ENCODE measurements at places on chromosomes 11 and 22.

GRCh38 chr11:62676698-62677097 is 2.2 kb downstream of the UBXN1 start:
- DNase-seq: no peak

DNA sequence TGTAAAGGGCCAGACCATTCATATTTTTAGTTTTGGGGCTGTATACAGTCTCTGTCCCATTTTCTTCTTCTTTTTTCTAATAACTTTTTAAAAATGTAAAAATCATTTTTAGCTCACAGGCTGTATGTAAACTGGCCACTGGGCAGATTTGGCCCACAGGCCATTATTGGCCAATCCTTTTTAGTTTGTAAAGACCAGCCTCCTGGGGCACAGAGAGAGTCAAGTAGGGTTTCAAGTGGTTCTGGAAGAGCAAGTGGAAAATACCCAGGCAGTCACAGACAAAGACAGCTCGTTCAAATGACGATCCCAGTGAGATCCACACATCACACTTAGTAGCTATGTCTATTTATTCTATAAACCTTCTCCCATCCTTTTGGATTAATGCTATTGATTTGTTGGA is 150.2 kb upstream of the ARHGAP20 start:
- no peak for DNase-seq

DNA sequence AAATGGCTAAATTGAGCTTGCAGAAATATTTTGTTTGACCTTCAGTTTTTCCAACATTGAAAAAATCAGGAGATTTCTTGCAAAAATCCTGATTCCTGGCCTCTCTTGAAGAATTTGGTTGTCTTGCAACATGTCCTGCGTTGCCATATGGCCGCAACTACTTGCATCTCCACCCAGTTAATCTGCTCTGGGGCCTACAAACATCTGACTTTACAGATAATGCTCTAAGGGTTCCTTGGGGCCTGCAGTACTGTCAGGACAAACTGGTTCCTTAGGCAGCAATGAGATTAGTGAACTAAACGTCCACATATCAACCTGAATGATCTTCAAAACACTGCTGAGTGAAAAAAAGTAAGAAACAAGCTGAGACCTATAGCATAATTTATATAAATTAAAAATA is 36.6 kb upstream of the FEZ1 start:
- no peak for DNase-seq

- no peak for DNase-seq
These were observed 210.4 kb upstream of the GRIA4 start for GRCh38 chr11:105399511-105399910.

- DNase-seq: no peak
These were observed 73.0 kb downstream of the CYB5R2 start for GRCh38 chr11:7600205-7600775.

GRCh38 chr11:60989093-60989650 is 17.7 kb downstream of the CD6 start:
- DNase-seq: no peak

- no peak for DNase-seq
These were observed 26.7 kb downstream of the RRP8 start for GRCh38 chr11:6576471-6577373.

- DNase-seq: no peak
These were observed 856.4 kb upstream of the LRRC4C start for GRCh38 chr11:42315846-42316245.

DNA sequence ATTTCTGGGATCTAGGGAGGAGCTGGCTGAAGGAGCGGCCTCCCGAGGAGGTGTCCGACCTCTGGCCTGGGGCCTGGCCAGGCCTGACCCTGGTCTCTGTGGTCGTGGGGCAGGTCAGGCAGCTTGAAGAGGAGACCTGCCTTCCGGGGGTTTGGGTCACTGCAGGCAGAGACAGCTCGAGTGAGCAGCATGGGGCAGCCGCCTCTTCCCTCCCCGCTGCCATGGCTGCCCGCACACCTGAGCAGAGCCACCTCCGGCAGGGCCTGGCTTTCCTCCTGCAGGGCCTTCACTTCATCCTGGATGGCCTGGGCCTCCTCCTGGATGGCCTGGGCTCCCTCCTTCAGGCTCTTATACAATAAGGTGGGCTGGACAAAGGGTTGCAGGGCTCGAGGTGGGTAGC is 8.0 kb upstream of the NAALADL1 start:
- DNase-seq: no peak

DNA sequence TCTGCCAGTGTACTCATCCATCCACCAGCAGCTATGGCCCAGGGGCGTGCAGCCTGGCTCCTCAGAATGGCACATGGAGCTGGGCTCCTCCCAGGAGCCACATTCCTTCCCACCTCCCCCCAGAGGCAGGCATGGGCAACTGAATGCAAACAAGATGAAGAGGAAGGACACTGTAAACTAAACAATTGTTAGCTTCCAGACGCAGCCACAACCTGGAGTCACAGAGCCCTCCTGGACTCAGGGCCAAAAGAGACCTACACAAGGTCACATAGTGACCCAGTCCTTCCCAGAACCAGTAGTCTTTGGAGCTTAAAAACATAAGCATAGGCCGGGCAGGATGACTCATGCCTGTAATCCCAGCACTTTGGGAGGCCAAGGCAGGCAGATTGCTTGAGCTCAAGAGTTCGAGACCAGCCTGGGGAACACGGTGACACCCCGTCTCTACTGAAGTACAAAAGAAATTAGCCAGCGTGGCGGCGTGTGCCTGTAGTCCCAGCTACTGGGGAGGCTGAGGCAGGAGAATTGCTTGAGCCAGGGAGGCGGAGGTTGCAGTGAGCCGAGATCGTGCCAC is 30.7 kb upstream of the CLDN5 start:
- no peak for DNase-seq

- DNase-seq: no peak
These were observed 6.4 kb downstream of the LTBP3 start for GRCh38 chr11:65551572-65552387.

- DNase-seq: no peak
These were observed at the start of gene NNMT for GRCh38 chr11:114295676-114296604. Gene NNMT, plus strand, starts transcription at chr11:114296399. Its CDS starts 158 bp downstream, at chr11:114296557.

Data from GM12878 (cell line).